ENCODE measurements at places on chromosomes 2 and 18.

DNA sequence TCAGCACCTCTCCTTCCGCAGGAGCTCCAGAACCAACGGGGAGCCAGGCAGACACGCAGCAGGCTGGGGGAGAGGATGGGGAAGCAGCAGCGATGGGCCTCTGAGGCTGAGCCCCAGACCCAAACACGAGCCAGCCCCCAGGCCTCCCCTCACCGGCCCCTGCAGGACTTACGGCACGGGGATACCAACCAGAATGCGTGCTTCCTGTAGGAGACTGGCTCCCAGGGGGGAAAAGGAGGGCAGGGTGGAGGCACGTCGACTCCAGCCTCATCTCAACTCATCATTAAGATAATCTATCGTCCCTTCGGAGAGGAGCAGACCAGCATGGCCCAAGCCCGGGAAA, 495.1 kb upstream of the MYT1L start:
- DNase-seq = no peak

- DNase-seq = no peak
These were observed 682.7 kb upstream of the FANCL start for GRCh38 chr2:58923869-58924268.

- DNase-seq = no peak
These were observed 383.3 kb upstream of the ETAA1 start for GRCh38 chr2:67013821-67014220.

DNA sequence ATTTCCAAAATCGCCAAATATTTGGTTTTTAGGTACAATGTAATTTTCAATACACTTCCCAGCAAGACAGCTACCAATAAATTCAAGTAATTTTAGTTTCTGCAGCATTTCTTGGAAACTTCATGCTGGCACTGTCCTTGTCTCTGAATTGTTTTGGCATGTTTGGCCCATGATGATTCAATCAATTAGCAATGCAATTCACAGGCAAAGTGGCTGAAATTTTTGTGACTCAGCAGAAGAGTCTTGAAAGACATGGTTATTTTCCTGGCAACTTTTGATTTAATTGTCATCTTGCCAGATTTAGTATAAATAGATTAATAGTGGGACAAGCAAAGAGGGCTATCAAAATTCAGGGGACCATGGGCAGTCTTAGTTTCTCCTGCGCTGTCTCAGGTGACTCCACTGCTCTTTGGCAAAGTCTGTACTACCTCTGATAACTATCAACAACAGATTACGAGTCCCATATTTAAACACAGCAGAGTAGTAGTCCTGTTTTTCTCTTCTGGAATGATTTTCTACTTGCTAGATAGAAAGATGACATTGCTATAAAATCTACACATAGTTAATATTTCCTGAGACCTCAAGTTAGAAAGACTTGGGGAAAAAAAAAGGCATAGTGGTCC, 88.9 kb upstream of the CYP26B1 start:
- no peak for DNase-seq

DNA sequence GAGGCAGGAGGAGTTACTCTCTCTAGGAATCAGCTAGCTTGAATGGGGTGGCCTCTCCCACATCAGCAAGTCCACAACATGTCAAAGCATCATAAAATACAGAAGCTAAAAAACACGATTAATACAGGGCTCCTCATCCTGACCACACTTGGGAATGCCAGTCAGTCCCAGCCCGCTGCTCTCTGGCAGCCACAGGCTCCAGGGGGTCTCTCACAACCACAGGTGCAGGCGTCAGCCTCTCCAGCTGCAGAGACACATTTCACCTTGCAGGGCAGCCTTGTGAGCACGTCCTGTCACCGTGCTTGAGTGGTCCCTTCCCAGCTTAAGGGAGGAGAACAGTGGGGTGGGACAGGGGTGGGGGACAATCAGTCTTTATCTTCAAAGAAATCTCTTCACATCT, 137.4 kb upstream of the SH3BP4 start:
- no peak for DNase-seq

DNA sequence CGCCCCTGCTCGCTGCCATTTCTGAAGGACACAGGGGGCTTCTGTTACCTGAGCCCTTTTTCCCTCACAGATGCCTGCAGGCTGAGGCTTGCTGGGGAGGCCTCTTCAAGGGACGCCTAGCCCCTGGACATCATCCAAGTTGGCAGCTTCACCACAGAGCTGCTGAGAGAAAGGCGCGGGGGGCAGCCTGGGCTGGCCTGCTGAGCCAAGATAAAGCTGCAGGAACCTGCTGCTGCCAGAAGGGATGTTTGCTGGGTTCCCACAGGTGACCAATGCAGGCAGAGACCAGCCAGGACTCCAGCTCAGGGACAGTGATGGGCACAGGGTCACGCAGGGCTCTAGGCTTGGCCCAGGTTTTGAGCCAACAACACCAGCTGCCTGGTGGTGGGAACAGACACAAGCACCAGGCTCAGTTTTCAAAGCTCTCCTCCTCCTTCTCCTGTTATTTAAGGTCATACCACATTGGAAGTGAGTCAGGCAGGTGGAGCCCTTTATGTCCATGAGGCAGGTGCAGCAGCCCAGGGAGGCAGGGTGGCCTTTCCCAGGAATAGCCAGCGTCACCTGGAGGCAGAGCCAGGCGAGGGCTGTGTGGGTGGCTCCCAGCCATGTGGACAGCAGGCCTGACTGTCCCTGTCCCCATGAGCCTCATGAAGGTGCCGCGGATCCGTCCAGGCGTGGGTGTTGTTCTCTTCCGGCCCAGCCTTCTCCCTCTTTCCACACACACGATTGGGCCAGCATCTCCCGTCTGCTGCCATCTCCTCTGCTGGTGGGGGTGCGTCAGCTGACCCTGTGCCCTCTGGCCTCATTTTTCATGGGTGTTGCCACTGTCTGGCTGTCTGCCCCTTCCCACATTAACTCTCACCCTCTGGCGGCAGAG, 515.5 kb upstream of the MYT1L start:
- no peak for DNase-seq

DNA sequence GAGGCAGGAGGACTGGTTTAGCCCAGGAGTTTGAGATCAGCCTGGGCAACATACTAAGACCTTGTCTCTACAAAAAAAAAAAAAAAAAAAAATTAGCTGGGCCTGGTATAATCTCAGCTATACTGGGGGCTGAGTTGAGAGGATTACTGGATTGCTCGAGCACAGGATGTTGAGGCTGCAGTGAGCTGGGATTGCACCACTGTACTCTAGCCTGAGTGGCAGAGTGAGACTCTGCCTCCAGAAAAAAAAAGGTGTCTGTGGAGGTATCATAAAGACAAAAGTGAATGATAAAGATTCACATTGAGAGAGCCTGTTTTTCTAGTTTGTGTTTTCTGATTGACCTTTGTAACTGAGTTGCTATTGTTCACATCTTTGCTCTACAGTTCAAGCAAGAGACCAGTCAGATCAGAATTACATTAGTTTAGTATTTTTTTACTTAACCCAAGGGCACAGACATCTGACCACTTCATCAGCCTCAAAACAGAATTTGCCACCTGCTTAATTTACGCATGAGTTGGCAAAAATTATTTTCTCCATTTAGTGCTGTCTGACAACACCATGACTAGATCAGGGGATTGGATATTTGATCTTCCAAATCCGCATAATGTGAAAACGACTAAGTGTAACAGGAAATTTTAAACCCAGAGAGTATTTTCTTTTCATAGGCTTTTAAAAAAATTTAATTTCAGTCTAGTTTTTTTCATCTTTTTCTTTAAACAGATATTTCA, 271.0 kb downstream of the TGIF1 start:
- DNase-seq = no peak

GRCh38 chr2:129751409-129751808, 228.1 kb upstream of the RAB6C start:
- DNase-seq = no peak

GRCh38 chr2:7773362-7774360, 856.4 kb downstream of the RNF144A start:
- peak; percentile 57 for DNase-seq

GRCh38 chr2:26650713-26651469, 9.7 kb upstream of the CIB4 start:
- DNase-seq = no peak

- no peak for DNase-seq
These were observed 13.0 kb upstream of the SULT1C4 start for GRCh38 chr2:108364676-108365297.

DNA sequence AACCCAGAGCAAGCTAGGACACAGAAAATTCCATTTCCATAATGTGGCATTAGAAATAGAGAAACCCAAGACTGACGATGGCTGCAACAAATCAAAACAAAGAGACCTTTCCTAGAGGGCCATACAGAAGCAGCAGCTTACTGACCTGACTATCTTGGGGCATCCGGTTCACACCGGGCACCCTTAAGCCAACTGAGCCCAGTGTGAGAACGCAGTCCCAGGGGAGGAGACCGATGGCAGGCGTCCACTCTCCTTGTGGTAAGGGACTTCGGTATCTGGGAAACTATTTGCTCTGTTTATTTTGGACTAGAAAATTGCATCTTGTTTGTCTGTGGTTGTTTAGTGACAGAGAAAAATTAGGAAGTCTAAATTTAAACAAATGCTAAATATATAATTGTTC, 244.8 kb upstream of the COPS8 start:
- DNase-seq = no peak

DNA sequence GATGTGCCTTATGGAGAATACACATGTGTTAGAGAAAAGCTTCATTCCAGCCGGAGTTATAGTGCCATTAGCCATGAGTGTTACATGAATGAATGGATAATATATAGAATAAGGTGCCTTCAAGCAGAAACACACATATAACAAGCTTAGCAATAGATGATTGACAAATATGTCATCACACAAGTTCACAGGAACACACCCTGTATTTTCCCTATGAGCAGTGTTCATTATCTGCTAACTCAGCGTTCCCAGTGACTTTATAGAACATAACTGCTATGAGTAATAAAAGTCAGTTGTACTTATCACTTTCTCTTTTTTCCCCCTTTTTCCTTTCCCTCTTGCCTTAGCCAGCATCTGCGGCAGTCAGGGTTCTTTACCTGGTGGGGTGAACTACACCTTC, 65.1 kb downstream of the TIMM21 start:
- no peak for DNase-seq

GRCh38 chr2:98487101-98487805, 42.6 kb downstream of the INPP4A start:
- no peak for DNase-seq

DNA sequence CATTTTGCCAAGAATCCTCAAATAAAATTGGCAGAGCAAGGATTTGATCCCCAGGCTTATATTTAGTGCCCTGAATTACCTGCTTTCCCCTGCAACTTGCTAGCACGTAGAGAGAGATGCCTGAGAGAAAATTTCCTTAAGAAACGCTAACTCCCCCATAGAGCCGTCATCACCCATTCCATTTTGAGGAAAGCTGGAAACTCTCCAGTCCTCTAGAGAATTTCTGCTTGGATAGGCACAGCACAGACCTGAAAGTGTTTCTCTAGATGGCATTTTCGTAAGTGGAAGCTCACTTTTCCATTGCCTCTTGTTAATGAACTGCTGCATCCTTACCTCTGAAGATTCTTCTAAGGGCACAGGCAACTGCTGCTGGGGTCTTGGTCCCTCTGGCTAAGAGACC, 277.8 kb upstream of the SIX2 start:
- DNase-seq = no peak

- no peak for DNase-seq
These were observed 215.5 kb upstream of the HAAO start for GRCh38 chr2:43007901-43008300.

DNA sequence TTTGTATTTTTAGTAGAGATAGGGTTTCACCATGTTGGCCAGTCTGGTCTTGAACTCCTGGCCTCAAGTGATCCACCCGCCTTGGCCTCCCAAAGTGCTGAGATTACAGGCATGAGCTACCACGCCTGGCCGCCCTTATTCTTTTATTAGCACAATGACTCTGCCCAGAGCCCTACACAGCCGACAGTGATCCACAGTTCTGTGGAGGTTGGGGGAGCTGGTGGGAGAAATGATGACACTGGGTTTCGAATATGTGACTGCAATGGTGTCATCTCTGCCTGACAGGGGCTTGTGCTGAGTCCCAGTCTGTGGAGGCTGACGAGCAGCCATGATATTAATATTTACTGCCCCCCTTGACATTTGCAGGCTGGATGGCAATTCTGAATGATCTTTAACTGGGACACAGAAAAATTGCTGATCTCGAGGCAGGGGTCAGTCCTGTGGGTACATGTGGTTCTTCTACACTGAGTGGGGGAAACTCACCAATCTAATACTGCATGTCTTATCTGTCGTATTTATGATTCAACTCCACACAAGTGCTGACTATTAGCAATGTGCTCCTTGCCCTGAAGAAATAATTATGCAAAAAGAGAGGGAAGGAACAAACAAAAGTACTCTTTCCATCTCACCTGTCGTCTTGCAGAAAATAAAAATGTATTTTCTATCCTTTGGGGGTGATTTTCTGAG, 6.3 kb upstream of the CTAGE1 start:
- DNase-seq = no peak

DNA sequence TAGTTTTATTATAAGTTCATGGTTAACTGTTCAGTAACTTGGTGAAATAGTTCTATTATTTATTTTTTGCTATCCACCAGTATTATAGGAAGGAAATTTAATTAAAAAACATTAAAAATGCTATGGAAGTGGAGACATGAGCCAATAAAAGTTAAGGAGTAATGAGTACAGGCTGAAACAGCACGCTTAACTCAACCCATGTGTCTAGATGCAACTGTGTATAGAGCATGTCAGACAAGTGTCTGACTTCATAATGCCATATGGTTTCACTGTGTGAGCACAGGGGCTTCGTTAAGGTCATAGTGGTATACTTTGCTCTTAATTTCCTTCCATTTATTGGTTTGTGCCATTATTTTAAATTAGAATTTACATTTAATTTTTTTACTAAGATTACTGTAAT, 566.8 kb upstream of the NRP2 start:
- DNase-seq = no peak

- no peak for DNase-seq
These were observed 69.4 kb downstream of the XIRP2 start for GRCh38 chr2:166957686-166958085.

GRCh38 chr2:151568501-151568900, 158.8 kb downstream of the RIF1 start:
- DNase-seq = no peak

DNA sequence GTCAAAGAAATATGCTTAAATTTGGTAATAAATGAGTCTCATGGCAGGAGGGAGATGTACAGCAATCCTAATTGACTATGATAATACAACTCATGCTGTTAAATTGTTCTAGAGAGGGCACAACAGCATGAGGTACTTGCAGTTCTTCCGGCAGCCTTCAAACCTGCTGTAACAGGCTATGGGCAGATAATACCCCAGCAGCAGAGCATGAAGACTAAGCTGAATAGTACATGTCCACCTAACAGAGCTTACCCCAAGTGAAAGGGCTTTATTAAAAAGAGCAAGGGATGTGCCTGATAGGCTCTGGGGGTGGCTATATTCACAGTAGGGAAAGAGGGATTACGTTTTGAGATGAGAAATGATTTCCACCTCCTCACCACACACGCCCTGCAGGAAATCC, 28.9 kb downstream of the MRO start:
- no peak for DNase-seq

All from GM20000 (cell line).